ENCODE measurements at places on chromosomes 4 and X. TPM values are rescaled to one million over a fixed set of nuclear protein-coding genes. Genes with fewer than 3 reads are reported as not detected.
A peak's percentile ranks its signal among the peaks of the same experiment; 100 is the strongest.

- DNase-seq: peak; percentile 38
These were observed 60.4 kb upstream of the TAF9B start for GRCh38 chrX:78199851-78200250.

GRCh38 chr4:76301068-76301774, 5.3 kb upstream of the STBD1 start:
- DNase-seq: no peak

GRCh38 chrX:150582338-150582948, 14.0 kb downstream of the MTM1 start:
- no peak for DNase-seq

DNA sequence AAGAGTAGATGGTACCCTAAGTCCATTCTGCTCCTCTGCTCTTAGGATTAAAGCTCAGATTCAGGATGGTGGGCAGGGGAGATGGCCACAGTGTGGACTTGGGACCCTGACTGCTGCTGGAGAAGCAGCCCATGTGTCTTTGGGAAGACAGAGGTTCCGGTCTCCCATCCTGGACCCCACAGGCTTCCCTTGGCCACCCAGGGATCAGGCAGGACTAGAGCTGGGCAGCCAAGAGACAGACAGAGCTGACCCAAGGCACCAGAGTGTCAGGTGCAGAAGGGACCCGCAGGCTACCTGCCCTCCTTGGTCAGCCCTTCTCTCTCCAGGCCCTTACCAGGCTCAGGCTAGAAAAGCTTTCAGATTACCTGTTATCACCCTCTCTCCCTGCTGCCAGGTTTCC, 25.7 kb upstream of the SHROOM4 start:
- DNase-seq: no peak

GRCh38 chr4:151004222-151004621, 10.9 kb downstream of the LRBA start:
- peak; percentile 87 for DNase-seq

DNA sequence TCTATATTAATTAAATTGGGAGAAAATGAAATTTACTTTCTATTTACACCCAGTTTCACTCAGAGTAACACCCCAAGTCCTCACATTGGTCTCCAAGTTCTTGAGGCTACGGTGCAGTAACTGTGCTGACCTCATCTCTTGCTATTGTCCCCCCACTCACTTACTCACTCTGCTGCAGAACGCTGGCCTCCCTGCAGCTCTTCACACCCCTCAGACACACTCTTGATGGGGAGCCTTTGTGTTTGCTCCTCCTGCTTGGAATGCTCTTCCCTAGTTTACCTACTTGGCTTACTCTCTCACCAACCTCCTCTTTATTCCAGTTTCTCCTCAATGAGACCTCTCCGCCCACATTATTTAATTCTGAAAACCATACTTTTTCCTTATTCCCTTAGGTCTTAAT, 22.2 kb upstream of the SPARCL1 start:
- no peak for DNase-seq

DNA sequence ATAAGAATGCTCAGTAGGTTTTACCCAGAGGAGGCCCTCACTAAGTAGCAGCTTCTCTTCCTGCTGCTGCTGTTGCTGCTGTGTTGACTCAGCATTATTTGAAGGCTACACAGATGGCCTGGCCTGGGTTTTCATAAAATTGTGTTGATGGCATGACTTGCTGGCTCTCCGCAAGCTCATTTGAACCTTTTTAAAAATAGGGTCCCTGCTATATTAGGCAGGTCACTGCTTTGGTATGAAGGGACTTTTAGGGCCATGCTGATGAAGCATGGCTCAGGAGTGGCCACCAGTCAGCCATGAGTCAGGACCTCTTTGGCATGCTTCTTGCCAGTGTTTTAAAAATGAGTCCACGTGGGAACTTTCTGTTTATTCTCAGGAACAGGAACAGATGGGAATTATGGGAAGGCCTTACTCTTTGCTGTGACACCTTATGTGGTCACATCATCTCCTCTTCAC, 128.7 kb downstream of the MID1IP1 start:
- DNase-seq: no peak

DNA sequence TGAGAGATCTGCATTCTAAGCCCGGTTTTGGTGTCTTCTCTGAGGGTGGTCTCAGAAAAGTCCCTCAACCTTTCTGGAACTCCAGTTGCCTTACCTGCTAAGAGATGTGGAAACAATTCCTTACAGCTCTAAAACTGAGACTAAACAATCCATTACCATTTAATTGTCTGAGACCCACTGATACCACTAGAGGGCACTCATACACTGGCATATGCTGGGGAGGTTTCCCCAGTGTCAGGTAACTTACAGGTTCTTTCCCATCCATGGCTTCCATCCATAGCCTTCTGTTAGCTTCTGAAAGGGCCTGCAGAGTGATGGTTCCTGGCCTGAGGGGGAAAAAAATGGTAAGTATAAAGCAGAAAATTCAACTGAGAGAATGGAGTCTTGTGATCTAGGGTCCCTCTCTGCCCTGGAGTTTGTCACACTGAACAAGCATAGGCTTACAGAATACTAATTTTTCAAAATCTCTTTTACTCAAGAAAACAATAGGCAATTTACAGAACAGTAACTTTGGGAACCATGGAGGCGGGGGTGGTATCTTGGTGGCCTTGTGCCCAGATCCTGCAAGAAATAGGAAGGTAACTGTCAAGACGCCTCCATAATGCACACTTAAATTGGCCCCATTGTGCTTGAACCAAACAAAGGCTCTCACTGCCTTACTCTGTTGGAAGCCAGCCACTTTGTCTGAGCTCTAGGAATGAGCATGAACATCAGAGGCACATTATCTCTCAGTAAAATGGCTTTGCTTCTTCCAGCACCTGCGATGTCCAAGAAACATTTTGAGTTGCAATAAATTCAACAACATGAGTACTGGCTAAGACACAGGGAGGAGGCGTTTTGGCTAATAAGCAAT, 236.1 kb downstream of the OPHN1 start:
- peak; percentile 58 for DNase-seq

GRCh38 chrX:78476701-78477100, 149.3 kb upstream of the CYSLTR1 start:
- DNase-seq: no peak

GAGE13 gene
- total RNA-seq: not detected

Measured in dermis microvascular lymphatic vessel endothelial cell (primary cell).